ENCODE measurements at places on chromosomes 2 and 18.

DNA sequence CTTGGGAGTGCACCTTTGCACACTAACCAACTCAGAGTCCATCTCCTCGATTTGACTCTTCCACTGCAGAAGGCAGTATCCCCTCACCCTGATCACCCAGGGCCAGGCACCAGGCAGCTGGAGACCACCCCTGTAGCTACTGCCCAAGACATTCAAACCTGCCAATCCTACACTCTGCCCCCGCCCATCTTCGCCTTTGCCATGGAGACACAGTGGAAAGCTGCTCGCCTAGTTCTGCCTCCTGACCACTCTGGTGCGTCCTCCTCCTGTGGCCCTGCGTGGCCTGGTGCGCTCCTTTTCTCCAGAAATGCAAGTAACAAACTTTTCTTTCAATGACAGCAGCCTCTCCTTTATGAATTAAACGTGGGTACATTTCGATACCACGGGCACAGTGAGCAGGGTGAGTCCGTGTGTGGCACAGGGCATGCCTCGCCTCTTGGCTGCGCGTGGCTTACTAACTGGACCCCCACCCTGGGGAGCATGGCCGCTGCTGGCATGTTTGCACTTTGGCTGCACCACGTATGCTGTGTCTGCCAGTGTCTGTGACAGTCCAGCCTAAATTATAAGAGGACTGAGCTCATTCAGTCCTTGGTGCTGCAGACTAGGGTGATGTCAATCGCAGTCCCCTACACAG lies 47.6 kb downstream of the LONRF2 start:
- no peak for DNase-seq

- no peak for DNase-seq
Observed at GRCh38 chr2:2503864-2504418, 172.9 kb upstream of the MYT1L start.

DNA sequence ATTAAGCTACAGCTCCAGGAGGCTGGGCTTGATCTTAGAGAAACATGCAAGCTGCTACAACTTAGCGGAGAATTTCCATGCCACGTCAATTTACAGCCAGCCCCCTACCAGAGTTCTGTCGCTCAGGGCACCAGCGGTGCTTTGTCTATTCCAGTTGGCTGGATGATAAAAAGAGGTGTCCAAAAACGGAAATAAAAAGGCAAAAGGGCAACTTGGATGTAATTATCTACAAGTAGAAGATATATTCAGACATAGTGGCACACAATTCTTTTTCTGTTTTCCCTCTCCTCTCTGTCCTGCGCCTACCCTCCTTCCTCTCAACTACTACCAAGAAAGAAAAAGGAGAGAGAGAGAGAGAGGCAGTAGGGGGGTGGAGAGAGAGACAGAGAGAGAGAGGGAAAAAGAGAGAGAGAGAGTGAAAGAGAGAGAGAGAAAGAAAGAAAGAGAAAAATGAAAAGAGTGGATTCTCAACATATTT lies 363 bp upstream of the RFTN2 start:
- DNase-seq = no peak

DNA sequence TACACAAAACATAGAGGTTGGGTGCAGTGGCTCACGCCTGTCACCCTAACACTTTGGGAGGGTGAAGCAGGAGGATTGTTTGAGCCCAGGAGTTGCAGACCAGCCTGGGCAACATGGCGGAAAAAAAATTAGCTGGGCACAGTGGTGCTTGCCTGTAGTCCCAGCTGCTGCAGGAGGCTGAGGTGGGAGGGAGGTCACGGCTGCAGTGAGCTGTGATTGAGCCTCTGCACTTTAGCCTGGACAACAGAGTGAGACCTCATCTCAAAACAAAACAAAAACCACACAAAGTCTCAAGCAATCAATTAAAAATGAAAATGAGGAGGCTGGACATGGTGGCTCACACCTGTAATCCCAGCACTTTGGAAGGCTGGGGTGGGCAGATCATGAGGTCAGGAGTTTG lies 4.9 kb downstream of the NOP58 start:
- no peak for DNase-seq

GRCh38 chr2:171602352-171602751 lies 80.1 kb downstream of the CYBRD1 start:
- DNase-seq = no peak

GRCh38 chr2:24993406-24994145 lies 21.8 kb upstream of the DNAJC27 start:
- no peak for DNase-seq

DNA sequence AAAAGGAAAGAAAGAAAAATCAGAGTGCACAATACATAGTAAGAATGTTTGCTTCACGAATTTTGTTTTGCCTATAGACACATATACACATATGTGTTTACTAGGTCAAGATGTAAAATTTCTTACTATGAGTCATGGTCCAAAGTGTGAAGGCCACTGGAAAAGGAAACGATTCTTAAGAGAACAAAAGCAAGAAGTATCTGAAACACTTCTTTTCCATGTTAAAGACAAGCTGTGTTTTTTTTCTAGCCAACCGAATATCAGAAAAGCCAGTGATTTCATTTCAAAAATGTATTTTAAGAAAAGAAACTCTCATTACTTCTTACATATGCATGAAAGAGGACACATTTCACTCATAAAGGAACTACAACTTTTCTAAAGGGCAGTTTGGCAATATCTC lies 24.9 kb downstream of the PECR start:
- no peak for DNase-seq

- no peak for DNase-seq
Observed at GRCh38 chr2:146228466-146229058, 1616.3 kb upstream of the ACVR2A start.

DNA sequence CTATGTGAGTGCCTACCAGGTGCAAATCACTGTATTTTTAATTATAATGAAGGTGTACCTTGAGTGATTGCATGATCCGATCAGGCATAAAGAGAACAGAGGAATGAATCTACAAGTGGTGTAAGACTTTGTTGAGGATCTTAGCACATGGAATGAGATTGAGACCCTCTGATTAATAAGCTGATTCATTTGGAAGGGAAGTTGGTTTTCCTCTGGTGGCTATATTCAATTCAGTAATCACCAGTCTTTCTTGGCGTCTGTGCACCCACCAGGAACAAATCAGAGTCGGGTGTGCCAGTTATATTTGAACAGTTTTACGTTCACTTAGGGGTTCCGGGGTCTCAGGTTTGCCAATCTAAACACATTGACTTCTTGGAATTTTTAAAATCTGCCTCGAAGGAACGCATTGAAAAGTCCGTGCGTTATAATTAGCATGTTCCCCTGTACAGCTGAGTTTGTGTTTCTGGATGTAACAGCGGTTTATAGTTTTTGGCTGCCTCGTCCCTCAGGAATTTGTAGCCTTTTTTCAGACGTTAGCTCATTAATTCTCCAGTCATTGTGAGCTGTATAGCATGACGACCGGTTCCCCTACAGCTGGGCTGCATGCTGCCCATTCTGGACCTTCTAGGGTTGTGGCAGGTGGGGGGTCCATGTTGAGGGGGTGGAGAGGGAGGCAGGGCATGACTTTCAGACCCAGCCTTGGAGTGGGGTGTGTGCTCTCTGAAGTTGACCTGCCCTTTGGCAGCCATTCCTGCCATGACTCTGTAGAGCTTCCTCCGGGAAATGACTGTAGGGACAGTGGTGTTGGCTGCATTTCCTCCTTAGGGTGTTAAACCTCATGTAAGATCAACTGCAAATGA lies 20.3 kb downstream of the MYO1B start:
- no peak for DNase-seq

DNA sequence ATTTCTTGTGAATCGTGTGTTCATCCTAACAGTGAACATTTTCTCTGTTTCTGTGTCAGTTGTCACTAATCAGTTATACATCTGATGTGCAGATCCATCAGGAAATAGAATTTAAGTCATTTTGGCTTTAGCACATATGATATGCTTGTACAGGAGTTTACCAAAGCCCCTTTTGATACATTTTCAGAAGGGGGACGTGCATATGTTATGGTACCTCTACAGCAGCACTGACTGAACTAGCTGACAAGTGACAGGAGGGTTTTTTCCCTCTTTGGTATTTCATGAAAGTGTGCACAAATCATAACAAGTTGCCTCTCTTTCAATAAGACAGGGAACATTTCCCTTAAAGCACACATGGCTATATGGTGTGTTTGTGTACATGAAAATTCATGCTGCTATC lies 536.5 kb downstream of the PLCL1 start:
- DNase-seq = no peak

DNA sequence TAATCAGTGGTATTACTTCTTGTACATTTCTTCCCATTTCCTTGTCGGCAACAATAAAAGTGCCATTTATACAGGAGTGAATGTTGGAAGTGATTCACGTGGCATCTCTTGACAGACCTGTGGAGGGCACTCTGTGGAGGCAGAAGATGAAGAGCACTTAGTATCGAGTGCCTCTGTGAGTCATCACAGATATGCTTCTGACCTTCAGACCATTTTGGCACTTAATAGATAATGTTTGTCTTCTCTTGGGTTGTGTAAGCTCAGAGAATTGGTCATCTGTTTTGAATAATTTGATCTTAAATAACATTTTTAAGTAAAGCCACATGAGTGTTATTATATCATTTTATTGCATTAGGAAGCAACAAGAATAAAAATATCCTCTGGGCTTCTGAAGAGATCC lies 305.5 kb downstream of the PTPRM start:
- no peak for DNase-seq

GRCh38 chr2:47002480-47003381 lies 87.1 kb upstream of the MCFD2 start:
- no peak for DNase-seq

GRCh38 chr2:2570871-2571270 lies 239.8 kb upstream of the MYT1L start:
- DNase-seq = no peak

- no peak for DNase-seq
Observed at GRCh38 chr2:32773448-32773808, 145.6 kb downstream of the TTC27 start.

DNA sequence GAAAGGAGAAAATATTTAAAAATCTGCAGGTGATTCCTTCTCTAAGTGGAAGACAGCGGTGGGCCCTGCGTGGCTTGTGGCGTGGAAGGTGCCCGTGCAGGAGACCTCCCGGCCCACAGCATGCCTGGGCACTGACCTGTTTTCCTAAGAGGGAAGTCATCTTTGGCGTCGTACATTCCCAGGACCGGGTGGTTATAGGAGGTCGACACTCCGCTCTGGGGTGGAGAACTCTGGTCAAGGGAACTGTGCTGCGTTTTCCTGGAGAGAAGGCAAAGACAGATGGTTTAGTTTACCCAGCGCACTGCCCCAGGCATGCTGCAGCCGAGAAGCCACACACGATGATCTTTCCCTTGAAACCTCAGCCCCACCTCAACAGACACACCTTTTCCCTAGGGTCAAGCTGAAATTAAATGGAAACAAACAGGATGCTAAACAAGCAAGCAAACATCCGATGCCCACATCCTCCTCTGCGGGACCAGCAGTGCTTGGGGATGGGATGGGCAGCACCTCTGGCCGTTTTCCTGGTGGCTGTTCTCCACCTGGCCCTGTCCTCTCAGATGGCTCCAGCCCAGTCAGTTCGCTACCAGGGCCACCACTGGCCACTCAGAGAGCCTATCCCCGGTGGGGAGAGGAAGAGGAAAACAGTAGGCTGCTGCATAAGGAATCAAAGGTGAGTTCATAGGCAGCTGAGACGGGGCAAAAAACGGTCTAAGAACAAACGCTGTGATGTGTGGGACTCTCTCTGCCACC lies 244.1 kb downstream of the HDAC4 start:
- no peak for DNase-seq

GRCh38 chr2:182836451-182836850 lies 30.0 kb downstream of the FRZB start:
- no peak for DNase-seq

- no peak for DNase-seq
Observed at GRCh38 chr2:231708773-231709635, 679 bp downstream of the PTMA start.

- DNase-seq = no peak
Observed at GRCh38 chr2:108824316-108825070, 37.9 kb downstream of the CCDC138 start.

DNA sequence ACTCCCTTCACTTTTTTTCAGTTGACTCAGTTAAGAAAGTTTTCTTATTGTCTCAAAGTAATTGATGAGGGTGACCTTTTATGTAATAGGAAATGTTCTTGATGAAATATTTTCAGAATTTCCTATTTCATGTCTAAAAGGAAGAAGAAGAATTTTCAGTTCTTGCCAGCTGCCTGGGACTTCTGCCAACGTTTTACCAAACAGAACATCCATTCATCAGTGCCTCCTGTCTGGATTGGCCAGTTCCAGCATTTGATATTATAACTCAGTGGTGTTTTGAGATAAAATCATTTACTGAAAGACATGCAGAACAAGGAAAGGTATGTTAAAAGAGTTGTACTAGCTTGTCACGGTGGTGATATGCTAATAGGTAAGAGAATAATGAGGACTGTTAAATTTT lies 104.7 kb upstream of the MYO3B start:
- no peak for DNase-seq

- no peak for DNase-seq
Observed at GRCh38 chr2:194745557-194746146, 911.4 kb upstream of the SLC39A10 start.

DNA sequence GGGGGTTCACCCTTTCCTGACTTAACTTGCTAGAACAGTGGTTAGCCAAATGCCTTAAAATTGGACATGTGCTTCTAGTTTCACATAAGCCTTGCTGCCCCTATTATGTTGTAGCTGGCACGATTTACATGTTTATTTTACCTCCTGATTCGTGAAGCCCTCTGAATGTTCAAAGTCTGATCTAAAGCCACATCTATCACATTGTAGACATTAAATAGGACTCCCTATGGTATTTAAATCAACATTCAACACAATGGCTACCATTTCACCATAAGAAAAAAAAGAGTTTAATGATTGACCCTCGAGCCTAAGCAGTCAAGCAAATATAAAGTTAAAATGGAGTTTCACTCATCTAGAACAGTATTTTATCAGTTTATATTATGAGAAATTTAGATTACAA lies 151.5 kb downstream of the GULP1 start:
- no peak for DNase-seq

- DNase-seq = no peak
Observed at GRCh38 chr2:115560666-115561065, 1118.2 kb downstream of the DPP10 start.

DNA sequence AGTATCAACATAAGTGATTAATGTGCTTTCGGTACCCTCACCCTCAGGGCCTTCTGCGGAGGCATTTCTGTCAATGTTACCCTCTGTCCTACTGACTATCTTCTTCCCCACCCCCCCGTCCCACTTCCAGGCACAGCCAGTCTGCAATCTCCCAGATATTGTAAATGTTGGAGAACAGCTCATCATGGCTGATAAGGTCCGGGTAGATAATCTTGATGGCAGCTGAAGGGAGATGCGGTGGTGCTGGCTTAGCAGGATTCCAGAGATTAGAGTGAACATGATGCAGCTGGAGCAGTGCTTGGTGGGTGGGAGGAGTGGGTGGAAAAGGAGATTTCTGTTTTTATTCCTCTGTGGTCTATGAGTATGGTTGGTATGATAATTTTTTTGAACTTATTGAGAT lies 15.5 kb downstream of the GTF2A1L start:
- no peak for DNase-seq

- no peak for DNase-seq
Observed at GRCh38 chr18:79983253-79983652, 5.1 kb downstream of the TXNL4A start.

DNA sequence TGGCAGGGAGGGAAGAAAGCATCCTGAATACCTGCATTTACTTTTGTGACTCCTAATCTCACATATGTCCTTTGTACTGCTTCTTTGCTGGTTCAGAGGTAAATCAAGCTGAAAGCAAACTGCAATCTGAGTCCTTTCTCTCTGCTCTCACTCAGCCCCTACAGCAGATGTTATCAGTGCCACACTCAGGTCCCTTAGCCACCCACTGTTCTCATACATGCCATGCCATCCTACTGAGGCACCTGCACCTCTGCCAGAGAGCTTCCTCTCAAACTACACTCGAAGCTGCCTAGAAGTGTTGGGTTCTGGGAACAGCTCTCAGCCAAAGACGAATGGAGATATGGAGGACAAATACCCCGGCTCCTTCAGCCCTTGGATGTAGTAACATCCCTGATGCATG lies 244.5 kb downstream of the TXNL1 start:
- DNase-seq = no peak

Measured in stimulated activated CD8-positive, alpha-beta memory T cell treated with anti-CD3 and anti-CD28 coated beads, Interleukin-15, amount 100 ng/mL, for 48 hours (primary cell).